ENCODE measurements at places on chromosomes 16 and 17.

DNA sequence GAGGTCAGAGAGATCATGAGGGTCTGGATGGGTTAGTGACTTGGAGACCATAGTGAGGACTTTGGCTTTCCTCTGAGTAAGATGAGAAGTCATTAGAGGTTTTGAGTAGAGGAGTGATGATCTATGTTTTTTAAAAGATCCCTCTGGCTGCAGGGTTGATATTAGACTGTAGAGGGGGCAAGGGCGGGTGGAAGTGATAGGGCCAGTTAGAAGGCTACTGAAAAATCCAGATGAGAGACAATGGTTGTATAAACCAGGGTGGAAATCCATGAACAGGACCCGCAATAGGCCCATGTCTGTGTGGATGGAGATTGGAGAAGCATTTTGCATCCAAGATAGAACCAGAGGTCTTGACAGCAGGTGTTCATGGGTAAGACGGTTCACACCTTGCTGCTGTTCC is 9.8 kb downstream of the ITGAL start:
- DNase-seq, result no peak

- no peak for DNase-seq
These were observed 151.7 kb downstream of the PRKCB start for GRCh38 chr16:23987443-23987842.

- no peak for DNase-seq
These were observed 135.2 kb upstream of the CPHXL start for GRCh38 chr16:75861311-75862097.

DNA sequence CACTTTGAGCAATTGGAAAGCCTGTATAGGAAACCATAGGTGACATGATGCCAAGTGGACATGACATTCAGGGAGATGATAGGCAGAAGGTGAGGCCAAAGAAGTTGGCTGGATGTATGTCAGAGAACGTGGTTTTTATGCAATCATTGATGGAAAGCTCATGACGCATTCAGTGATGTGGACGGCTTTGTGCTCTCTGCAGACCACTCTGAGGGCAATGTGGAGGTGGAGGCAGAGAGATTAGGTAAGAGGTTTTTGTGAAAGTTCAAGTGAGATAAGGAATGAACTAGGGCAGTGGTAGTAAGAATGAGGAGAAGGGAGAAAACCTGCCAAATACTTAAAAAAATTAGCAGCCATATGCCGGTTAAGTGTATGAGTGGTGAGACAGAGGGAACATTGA is 99.0 kb downstream of the PRKCA start:
- no peak for DNase-seq

GRCh38 chr16:86877108-86877507 is 298.8 kb downstream of the FOXL1 start:
- no peak for DNase-seq

GRCh38 chr16:56373003-56373402 is 52.3 kb downstream of the AMFR start:
- no peak for DNase-seq

- DNase-seq, result no peak
These were observed 9.5 kb upstream of the IGFBP4 start for GRCh38 chr17:40433551-40434415.

GRCh38 chr16:88368994-88369393 is 13.8 kb upstream of the ZNF469 start:
- DNase-seq, result no peak

DNA sequence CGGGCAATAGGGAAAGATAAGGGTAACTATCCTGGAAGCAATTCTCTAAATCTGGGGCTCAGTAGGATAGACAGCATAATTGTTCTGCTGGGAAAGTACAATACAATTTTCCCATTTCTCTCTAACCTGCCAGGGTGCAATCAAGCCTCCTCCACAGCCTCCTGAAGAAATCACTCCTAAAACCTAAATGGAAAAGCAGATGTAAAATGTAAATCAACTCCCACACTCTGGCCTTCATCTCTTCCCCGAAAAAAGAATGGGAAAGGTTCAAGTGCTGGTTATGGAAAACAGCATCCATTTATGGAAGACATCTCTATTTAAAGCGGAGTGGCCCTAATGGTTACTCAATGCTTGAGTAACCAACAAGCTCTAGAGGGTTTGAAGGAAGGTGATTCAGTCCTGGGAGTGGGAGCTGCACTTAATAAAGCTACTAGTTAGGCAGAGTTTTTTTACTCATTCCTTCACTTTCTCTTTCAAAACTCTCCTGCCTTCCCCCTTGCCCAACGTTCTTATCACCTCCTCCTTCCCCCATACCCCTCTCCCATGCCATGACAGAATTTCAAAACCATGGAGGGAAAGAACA is 5.1 kb downstream of the MMD start:
- no peak for DNase-seq

DNA sequence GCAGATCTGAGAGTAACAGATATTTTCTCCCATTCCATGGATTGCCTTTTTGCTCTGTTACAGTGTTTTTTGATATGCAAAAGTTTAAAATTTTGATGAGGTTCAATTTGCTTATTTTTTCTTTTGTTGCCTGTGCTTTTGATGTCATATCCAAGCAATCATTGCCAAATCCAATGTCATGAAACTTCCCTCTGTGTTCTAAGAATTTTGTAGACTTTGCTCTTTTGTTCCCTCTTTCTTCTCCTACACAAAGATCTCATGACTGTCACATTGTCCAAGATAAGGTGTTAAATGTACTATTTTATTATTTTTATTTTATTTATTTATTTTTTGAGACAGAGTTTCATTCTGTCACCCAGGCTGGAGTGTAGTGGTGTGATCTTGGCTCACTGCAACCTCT is 18.9 kb upstream of the KCNH6 start:
- no peak for DNase-seq

DNA sequence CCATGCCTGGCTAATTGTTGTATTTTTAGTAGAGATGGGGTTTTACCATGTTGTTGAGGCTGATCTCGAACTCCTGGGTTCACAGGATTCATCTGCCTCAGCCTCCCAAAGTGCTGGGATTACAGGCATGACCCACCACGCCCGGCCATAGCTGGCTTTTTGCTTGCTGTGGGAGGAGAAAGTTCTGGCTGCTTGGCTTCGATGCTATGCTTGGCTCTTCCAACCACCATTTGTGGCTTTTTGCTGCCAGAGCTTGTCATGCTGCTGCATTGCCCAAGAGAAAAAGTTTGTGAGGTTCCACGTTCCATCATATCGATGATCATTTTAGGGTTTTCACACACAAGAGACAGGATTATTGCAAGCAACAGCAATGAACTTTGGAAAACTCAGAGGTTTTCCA is 16.2 kb downstream of the BMERB1 start:
- DNase-seq, result no peak

DNA sequence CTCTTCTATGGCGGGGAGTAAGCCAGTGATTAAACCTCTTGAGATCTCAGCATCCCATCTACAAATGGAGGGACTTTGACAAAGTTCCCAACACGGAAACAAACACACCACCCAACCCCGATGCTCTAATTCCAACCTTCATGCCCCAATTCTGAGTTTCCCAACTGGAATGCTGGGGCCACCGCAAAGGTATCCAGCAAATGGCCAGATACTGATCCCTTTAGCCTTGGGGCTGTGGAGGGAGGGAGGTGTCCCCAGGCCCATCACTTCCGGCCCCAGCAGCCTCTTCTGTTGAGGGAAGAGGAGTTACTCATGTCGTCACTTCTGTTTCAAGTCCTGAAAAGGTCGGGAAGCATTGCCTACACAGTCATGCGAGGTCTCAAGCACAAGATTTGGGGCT is 154.8 kb upstream of the RPH3AL start:
- no peak for DNase-seq

GRCh38 chr17:19284005-19284959 is 47.1 kb downstream of the EPN2 start:
- no peak for DNase-seq

- no peak for DNase-seq
These were observed 1.6 kb downstream of the EIF4A3 start for GRCh38 chr17:80145076-80146075.

GRCh38 chr16:56689171-56689570 is 6.9 kb downstream of the MT1X start:
- no peak for DNase-seq

DNA sequence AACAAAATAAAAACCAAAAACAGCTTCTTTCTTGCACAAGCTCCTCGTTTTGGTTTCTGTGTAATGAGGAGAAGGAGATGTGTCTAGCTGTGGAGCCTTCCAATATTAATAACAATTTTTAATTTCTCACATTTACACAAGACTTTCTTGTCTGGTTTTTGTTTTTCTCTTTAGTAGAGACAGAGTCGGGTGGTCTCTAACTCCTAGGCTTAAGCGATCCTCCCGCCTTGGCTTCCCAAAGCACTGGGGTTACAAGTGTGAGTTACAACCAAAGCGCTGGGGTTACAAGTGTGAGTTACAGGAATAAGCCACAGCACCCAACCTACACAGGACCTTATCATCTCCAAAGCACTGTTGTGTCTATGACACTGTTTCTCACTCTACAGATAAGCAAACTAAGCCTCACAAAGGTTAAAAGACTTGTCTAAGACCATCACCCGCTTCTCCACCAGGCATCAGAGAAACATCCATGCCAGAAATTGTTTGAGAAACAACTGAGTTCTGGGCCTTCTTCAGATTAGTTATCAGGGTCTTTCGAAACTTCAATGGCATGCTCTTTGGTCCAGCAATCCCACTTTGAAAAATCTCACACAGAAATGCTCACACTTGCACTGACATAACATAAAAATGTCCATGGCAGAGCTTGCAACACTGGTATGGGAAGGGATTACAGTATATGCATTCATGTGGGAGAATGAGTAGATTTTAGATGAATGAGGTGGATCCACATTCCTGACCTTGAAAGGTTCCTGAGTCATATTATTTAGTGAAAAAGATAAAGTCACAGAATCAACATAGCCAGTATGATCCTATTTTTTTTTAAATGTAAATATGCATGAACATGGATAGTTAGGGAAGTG is 3.9 kb downstream of the ABAT start:
- peak; percentile 44 for DNase-seq

All from fibroblast of skin of left quadriceps (primary cell).